Prostate gland (tissue), 2 donors: ENCODE measurements at places on chromosomes 4 and X. TPM values are rescaled to one million over a fixed set of nuclear protein-coding genes. Genes with fewer than 3 reads are reported as not detected.

Gene MAGEB10
- total RNA-seq = 4.2 TPM

Gene TGIF2LX
- total RNA-seq = 1.6 TPM

Gene CT45A2
- total RNA-seq = not detected

Gene BRS3
- total RNA-seq = not detected

Gene MAGED4B
- 23.1 TPM for total RNA-seq
